ENCODE measurements at places on chromosomes 4 and X.

DNA sequence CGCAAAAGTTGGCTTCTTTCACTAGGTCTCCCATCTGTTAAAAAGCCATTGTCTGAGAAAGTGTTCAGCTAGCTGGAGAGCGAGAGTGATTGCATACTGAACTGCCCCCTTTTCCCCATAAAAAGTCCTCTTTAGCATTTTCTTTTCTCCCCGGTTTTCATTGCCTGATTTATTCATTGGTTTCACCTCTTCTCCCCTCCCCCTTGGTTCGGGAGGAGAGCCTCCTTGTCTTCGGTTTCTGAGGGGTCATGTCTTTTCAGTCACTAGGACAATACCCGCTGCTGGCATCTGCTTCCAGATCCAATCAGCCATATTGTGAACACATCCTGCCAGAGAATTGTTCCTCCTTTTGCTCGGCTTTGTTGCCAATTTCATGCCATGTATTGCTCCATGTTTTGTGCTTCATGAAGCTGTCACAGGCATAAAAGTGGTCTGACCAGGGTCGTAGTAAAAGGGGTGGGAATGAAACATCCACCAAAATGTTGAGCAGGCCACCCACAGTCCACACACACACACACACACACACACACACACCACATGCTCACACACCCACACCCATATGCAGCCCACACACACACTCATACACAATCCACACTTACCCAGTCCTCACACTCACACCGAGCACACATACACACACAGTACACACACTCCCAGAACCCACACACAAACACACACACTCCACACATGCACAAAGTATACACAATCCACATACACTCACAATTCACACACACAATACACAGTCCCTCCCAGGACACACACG, 136.0 kb downstream of the NKX6-1 start:
- no peak for DNase-seq

GRCh38 chrX:69150281-69150960, 14.8 kb downstream of the PJA1 start:
- DNase-seq, result peak; percentile 77

- no peak for DNase-seq
These were observed 52.8 kb upstream of the GPC4 start for GRCh38 chrX:133468051-133468450.

GRCh38 chrX:30215357-30215843, at the start of gene MAGEB2:
Gene MAGEB2 (plus strand): TSS chrX:30215563. CDS start chrX:30218581, 3,018 bp downstream.
- no peak for DNase-seq

DNA sequence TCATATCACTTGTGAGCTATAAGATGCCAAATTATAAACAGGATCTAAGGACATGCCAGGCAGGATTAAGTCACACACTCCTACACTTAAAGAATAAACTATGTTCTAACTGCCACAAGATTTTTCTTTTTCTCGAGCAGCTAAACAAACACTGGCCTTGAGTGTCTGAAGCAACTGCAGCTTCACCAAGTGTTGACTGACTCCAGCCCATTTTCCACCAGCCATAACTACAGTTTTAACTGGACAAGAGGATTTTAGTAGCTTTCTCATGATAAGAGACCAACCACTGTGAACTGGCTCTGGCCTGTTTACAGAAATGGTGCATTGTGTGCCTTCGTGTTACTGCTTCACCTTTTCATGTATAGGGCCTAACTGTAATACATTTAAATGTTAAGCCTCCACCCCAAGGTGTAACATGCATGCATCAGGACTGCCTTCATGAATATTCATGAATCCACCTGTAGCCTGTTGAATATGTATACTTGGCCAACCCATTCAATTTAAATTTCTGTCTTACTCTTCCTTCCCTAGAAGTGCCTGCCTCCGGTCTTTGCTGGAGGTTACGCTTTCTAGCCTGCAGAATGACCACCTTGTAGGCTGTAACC, 10.8 kb downstream of the UCP1 start:
- no peak for DNase-seq

GRCh38 chr4:86286726-86287125, 73.1 kb downstream of the MAPK10 start:
- no peak for DNase-seq

- no peak for DNase-seq
These were observed 79.8 kb upstream of the PPP1R2C start for GRCh38 chrX:42857766-42858165.

DNA sequence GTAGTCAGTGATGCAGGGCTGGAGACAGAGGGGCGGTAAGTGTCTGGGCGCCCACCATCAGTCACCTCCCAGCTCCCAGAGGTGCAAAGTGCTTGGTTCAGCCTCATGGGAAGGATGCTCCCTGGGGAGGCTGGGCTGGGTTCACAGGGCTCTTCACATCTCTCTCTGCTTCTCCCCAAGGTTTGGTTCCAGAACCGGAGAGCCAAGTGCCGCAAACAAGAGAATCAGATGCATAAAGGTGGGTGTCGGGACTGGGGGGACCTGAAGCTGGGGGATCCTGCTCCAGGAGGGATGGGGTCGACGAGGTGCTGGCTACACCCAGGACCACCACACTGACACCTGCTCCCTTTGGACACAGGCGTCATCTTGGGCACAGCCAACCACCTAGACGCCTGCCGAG, 10.1 kb downstream of the SHOX start:
- DNase-seq, result no peak

DNA sequence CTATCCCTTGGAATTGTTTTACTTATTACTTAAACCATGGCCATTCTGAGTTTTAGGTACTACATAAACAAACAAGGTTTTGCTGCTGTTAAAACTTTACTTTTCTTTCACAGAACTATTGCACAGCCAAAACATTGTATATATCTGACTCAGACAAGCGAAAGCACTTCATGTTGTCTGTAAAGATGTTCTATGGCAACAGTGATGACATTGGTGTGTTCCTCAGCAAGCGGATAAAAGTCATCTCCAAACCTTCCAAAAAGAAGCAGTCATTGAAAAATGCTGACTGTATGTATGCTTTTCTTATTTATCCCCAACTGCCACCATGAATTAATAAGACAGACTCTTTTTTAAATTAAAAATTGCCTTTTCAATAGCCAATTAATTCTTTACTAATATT, 69.8 kb downstream of the CCKAR start:
- no peak for DNase-seq

GRCh38 chrX:124407226-124407625, 60.9 kb downstream of the SH2D1A start:
- no peak for DNase-seq

DNA sequence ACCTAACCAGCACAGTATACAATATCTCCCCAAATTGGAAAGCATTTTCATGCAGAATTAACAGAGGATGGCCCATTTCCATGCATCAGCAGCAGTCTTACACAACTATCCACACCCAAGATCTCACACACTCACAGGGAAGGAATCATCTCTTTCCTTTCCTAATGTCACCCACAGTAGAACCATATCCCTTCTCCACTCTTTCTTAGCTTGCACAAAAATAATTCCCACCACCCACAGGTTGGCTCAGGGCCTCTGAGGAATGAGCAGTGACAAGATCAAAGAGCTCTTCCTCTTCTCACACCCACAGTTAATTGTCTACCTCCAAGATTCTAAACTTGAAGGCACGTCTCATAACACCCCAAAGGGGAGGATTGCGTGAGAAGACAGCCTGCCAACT, 217.7 kb upstream of the VEGFC start:
- DNase-seq, result no peak

DNA sequence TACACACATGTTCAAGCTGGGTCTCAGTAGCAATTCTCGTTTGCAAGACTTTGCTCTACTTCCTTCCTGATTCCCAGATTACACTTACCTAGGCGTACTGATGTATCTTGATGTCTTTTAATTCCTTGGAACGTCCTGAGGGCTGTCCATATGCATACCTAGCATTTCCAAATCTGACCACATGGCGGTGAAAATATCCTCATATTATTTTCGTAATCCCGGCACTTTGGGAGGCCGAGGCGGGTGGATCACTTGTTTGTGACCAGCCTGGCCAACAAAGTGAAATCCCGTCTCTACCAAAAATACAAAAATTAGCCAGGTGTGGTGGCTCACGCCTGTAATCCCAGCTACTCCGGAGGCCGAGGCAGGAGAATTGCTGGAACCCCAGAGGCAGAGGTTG, 1786.3 kb upstream of the TENM3 start:
- DNase-seq, result no peak

DNA sequence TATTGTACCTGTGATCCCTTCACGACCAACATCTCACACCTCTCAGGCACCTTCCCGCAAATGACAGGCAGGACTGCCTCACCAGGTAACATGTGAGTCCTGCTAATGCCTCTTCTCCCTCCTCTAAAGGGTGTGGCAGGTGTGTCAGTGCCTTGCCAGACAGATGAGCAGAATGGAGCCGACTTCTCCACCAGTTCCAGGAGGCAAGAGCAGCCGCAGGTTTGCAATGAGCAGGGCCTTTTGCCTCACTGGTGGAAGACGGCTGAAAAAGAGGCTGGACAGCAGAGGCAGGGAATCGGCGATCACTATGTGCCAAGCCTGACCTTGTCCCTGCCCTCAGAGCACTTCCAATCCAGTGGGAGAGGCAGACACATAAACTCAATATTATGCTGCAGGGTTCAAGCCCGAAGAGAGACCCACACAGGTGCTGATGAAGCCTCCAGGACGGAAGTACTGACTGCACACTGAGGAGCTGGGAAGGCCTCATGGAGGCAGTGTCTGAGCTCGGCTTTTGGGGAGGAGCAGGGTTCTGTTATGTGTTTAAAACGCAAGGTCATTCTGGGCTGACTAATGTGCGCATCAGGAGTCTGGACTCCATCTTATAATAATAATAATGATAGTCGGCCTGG, 57.9 kb downstream of the C4orf50 start:
- no peak for DNase-seq

GRCh38 chr4:161573836-161574235, 590.0 kb downstream of the FSTL5 start:
- no peak for DNase-seq

- no peak for DNase-seq
These were observed 439.4 kb downstream of the RAPGEF2 start for GRCh38 chr4:159542296-159542695.

DNA sequence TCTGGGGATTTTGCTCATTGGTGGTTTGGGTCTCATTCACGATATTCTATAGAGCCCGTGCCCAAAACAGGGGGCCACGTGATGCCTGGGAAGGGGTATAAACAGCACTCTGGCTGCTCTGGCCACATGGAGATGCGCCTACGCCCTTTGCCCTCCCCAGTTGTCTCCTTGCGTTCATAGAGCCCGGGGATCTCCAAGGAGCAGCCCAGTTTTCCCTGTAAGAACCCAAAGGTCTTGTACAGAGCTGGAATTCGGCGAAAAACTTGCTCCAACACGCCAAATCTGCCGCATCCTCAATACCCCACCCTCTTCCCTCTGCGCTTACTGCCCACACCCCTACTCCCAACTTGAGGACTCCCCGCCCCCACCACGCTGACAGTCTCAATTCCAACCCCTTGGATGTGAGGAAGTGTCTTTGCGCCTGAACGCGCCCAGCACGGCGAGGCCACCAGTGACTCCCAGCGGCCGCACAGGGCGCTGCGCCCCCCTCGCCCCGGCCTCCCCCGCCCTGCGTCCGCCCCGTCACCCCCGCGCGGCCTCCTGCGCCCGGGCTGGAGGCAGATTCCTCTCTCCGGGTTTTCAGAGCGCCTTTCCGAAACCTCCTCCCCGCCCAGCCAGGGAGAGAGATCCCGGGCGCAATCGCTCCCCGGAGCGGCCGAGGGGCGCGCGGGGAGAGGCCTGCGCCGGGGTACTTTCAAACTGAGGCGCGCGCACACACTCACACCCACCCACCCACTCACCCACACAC, at the start of gene NHS:
Gene NHS, plus strand, starts transcription at position 582 of the 748 bp plus-strand sequence. CDS start 558 bp downstream, outside the sequence.
- peak; percentile 69 for DNase-seq

DNA sequence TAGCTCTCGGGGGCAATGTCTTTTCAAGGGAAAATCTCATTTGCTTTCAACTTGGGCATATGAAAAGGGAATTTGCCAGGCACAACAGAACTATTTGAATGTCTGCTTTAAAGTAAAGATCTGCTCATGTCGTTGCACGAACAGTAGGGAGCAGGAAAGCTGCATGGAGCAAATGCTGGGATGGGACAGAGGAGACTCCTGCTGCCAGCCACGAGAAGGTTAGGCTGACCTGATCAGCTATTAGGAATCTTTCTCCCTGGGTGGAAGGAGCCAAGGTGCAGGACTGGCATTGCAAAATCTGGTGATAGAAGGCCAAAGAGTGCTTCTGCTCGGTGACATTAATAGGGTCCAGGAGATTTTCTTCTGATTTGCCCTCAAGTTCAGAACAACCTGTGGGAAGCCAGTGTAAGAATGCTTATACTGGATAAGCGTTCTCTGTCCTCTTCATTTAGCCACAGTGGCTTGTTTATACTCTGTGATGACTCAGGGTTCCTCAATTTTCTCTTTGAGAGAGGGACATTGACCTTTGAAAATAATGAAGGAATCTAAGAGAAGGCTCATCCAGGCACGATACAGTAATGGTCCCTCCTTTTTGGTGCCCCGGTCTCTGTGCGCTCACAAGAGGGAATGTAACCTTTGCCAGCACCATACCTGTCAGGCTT, 22.9 kb downstream of the FHL1 start:
- no peak for DNase-seq

DNA sequence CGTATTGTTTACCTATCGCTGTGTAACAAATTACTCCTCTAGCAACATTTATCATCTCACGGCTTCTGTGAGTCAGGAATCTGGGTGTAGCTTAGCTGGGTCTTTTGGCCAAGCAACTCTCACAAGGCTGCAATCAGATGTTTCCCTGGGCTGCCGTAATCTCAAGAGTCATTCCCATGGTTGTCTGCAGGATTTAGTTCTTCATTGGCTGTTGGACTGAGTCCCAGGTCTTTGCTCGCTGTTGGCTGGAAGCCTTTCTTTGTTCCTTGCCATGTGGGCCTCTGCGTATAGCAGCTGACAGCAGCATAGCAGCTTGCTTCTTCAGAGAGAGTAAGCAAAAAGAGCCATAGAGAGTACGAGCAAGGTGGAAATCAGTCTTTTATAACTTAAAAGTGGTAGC, 16.8 kb downstream of the POLR2B start:
- no peak for DNase-seq

- no peak for DNase-seq
These were observed 630.1 kb downstream of the STIM2 start for GRCh38 chr4:27490766-27491165.

DNA sequence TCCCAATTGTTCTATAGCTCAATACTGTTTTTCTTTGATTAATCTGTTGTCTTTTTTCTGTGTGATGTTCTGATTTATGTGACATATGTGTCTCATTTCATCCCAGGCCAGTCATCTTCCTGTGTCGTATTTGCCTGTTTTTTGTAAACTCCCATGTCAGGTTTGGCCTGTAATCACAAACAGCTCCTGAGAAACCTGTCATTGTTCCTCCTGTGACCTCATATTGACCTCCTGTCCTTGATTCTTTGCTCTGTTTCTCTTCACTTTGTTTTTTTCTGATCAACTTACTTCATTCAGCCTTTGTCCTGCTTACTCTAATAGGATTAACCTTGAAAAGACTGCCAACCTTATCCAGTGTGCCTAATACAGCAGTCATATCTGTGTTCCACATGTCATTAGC, 438.3 kb downstream of the CFAP47 start:
- DNase-seq, result no peak

All from RWPE1 (cell line).